ENCODE measurements at places on chromosomes 5 and 9.

- DNase-seq = no peak
These were observed 40.4 kb upstream of the HAND1 start for GRCh38 chr5:154518438-154518867.

- DNase-seq = peak; percentile 60
These were observed 24.1 kb upstream of the PCSK5 start for GRCh38 chr9:75866273-75866871.

- peak; percentile 49 for DNase-seq
These were observed 62.3 kb downstream of the CXXC5 start for GRCh38 chr5:139710319-139711066.

GRCh38 chr5:77906806-77907205, 130.7 kb upstream of the TBCA start:
- no peak for DNase-seq

- DNase-seq = no peak
These were observed 29.7 kb upstream of the NRG2 start for GRCh38 chr5:140072812-140073211.

- no peak for DNase-seq
These were observed 1.0 kb upstream of the MCC start for GRCh38 chr5:113489299-113489698.

DNA sequence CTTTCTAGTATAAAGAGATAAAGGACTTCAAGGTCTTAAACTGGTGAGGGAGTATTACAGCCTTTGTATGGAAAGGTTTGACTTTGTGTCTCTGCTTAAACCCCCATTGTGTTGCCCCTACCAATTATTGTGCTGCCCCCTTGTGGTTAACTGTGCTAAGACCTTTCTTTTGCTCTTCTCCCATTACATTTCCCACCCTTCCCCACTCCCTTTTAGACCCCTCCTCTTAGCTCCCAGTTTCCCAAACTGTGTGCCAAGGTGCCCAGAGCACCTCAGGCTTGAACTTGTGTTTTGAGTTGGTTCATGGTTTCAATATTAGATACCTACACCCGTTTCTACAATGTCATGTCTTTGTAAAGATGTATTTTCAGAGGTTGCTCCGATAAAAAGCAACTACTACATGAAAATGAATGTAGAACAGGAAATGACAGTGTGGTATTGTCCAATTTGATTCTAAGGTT, 2.9 kb downstream of the JAK2 start:
- DNase-seq = peak; percentile 70

DNA sequence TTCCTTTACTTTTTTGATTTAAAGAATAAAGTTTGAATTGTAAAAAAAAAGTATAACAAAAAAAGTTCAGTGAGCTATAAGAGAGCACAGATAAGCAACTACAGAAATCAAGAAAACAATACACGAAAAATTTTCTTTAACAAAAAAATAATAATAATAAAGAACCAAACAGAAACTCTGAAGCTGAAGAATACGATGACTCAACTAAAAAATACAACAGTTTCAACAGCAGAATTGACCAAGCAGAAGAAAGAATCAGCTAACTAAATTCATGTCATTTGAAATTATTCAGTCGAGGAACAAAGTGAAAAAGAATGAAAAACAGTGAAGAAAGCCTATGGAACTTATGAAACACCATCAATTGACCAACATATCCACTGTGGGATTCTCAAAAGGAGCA, 177.7 kb downstream of the NDUFS4 start:
- no peak for DNase-seq

- DNase-seq = no peak
These were observed 59.1 kb upstream of the TLR4 start for GRCh38 chr9:117644932-117645636.

DNA sequence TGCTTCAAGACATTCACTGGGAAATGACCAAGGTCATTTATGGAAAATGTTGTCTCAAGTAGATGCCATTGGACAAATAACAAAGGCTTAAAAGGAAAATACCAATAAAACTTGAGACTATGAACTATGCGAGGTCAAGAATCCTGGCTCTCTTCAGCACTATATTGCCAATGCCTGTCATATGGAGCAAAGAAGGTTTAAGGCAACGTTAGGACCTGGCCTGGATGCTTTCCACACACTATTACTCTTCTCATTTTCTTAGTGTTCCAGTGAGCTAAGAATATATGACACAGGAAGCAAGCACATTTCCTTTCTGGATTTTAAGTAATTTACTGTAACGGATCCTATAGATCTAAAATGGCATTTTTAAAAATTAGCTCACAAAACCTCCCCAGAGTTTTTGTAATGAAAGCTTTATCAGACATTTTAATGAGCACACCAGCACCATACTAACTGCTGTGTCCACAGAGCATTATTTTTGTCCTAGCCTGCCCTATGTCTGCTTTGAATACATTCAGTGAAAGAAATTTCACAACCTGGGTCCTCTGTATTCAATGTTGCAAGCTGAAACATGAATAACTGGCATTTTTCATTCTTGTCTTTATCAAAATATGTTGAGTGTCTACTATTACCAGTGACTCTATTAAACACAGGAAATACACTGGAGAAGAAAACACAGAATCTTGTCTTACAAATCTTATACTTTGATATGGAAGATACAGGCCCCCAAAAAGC, 315.6 kb downstream of the CETN3 start:
- no peak for DNase-seq

GRCh38 chr9:134694714-134695113, 53.1 kb downstream of the COL5A1 start:
- DNase-seq = no peak

GRCh38 chr5:55591686-55592085, 56.9 kb upstream of the PLPP1 start:
- no peak for DNase-seq

GRCh38 chr5:111675201-111675934, 81.6 kb downstream of the NREP start:
- no peak for DNase-seq

DNA sequence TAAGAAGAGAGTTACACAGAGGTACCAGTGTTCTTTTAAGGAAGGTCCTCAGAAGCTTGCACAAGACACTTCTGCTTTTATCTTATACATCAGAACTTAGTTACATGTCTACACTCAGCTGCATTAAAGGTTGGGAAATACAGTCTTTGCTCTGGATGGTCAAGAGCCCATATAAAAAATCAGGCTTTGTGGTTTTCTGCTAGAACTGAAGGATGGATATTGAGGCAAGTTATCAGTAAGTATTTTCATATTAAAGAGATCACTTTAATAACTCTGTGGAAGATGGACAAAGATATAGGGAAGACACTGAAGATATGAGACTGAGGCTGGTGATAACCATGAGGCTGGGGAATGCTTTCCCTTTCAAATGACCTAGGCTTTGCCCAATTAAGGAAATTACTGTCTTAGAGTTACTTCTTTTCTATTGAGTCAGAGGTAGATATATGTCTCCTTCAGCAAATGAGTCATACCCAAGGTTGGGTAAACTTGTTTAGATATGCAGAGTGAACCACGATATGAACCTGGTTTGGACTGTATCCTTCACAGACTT, 87.0 kb upstream of the TNC start:
- no peak for DNase-seq

GRCh38 chr5:146860213-146860893, 18.2 kb downstream of the PPP2R2B start:
- no peak for DNase-seq

GRCh38 chr5:29811914-29812679, 1381.4 kb upstream of the CDH6 start:
- no peak for DNase-seq

GRCh38 chr5:93431250-93431649, 149.8 kb downstream of the NR2F1-AS1 start:
- DNase-seq = no peak

DNA sequence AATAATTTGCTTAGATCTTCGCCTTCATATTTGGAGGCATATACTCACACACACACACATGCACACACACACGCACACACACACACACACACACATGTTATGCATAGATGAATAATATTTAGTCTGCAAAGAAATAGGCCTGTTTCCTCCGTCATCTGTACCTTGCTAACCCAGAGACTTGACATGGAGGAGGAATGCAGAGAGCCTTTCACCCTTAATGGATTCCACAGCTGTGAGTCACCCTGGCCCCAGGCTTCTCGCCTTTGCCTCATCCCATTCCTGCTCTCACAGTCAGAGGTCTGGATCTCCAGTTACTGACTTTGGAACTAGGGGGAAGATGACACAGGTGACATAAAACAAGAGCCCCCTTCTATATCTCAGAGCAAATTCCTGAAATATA, 29.7 kb downstream of the ZNF462 start:
- DNase-seq = no peak

GRCh38 chr5:141811287-141812155, 66.7 kb downstream of the PCDH1 start:
- peak; percentile 9 for DNase-seq

- DNase-seq = peak; percentile 72
These were observed 10.8 kb downstream of the REEP2 start for GRCh38 chr5:138449501-138450239.

GRCh38 chr5:17448877-17449276, 49.2 kb upstream of the TAF11L2 start:
- DNase-seq = no peak

DNA sequence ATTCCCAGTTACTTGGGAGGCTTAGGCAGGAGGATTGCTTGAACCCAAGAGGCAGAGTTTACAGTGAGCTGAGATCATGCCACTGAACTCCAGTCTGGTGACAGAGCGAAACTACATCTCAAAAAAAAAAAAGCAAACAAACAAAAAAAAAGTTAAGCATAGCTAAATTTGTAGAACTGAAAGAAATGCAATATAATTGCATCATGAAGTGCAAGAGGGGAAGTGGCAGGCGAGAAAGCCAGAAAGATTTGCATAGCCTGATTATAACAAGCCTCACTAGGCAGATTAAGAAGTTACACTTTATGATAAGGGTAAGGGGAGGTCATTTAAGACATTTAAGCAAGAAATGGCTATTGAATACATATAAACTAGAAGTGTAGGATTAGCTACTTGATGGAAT, 187.1 kb downstream of the EDIL3 start:
- no peak for DNase-seq

DNA sequence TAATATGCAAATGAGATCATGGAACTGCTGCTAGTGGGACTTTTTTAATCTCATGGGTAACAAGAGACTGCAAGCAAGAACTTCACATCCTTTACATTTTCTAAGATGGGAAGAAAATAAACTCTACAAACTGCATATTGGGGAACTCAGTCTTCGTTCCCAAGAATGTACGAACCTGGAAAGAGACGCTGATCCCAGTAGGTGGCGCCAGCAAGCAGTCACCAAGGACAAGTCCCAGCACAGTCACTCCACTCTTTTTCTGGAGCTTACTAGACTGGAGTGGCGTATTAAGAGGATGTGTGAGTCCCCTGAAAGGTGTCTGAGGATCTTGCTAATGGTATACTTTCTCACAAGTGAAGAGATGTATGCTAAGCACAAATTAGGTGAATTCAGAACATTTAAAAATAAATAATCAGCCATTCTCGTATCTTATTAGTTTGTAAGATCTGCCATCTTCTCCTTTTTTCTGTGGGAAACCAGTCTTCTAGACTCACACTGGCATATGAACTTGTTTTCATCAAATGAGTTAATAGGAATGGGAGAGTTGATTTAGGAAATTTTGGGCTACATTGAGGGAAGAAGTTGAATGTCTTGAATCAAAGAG, 16.0 kb upstream of the PUM3 start:
- DNase-seq = peak; percentile 33

- DNase-seq = no peak
These were observed 9.0 kb upstream of the SETD9 start for GRCh38 chr5:56900395-56900794.

- DNase-seq = no peak
These were observed 22.1 kb upstream of the FAM13B start for GRCh38 chr5:138054847-138055558.

DNA sequence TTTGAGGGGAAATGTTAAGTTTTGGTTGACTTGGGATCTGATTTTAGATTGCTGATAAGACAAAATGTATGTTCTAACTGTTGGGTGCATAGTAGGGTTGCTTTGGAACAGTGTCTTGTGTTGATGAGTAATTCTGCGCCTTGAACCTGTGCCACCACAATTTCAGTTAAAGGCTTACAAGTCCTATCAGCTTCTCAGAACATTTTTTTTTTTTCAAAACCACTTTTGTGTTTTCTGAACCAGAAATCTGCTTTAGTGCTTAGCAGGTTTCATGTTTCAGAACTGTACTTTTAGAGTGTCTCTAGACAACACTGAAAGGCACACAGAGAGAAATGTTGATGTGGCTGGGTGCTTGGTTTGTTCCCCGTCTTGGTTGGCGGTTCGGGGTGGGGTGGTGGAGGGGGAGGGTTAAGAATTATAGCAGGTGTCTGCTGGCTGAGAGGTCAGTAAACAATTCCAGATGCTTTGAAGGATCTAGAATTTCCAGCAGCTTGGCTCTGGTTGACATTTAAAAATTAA, 84.6 kb downstream of the ANKRD55 start:
- DNase-seq = peak; percentile 57

GRCh38 chr9:76615177-76615603, 149.0 kb upstream of the PCA3 start:
- no peak for DNase-seq

DNA sequence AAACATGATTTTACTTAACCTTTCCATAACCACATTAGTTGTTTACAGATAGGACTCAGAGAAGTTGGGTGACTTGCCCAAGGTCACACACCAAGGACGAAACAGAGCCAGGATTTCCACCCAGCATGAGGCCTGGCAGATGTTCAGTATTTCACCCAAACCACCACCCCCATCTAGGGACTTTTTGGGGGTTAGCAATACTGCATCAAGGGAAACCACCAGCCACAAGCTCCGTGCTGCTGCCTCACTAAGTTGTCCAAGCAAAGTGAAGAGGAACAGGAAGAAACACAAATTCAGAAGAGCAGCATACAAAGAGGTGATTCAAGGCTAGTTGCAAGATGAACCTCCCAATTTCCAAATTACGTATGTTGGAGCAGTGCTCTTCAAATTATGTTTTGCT, 219.6 kb upstream of the RORB start:
- DNase-seq = peak; percentile 14

GRCh38 chr5:1955586-1955985, 72.9 kb upstream of the IRX4 start:
- no peak for DNase-seq

DNA sequence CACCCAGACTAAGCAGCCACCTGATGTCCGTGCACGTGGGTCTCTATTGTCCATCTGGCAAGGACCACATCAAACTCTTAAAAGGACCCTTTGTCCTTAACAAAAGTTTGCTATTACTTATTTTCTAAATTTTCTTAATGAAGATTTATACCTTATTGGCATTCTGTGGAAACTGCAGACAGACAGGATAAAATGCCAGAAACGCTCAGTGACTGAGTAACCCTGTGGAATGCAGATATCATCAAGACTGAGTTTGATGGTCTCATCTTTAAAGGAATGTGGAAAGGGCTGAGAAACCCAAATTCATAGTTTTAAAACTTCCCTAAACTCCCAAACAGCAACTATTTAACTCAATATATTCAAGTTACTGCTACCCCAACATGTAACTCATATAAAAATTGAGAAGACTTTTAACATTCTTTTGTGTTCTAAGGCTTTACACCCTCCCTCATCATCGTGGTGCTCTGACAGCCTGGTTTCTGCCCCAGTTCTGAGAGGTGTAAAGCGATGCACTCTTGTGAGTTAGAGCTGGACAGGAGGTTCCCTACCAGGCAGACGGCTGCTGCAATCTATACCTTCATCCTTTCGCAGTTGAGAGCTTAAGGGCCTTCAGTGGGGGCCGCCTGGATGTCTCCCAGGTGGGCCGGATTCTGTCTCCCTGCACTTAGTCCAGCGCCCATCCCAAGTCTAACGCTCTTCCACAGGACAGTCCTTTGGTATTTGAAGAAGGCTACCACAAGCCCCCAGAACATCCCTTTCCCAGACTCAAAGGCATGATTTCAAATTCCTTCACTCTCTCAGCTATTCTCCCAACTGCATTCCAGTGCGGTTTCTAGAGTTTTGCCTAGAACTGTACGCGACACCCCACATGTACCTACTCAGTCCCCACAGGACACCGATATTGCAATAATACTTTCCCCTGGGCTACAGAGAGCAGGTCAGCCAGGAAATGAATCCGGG, 68.9 kb downstream of the DAP start:
- no peak for DNase-seq
